Stimulated activated CD4-positive, alpha-beta T cell treated with anti-CD3 and anti-CD28 coated beads, Interleukin-12 subunit alpha, Interleukin-12 subunit beta, amount 100 ng/mL, for 24 hours (primary cell): ENCODE measurements at places on chromosomes 3 and 15.

GRCh38 chr15:67188551-67189218 is 65.8 kb downstream of the AAGAB start:
- DNase-seq = no peak

DNA sequence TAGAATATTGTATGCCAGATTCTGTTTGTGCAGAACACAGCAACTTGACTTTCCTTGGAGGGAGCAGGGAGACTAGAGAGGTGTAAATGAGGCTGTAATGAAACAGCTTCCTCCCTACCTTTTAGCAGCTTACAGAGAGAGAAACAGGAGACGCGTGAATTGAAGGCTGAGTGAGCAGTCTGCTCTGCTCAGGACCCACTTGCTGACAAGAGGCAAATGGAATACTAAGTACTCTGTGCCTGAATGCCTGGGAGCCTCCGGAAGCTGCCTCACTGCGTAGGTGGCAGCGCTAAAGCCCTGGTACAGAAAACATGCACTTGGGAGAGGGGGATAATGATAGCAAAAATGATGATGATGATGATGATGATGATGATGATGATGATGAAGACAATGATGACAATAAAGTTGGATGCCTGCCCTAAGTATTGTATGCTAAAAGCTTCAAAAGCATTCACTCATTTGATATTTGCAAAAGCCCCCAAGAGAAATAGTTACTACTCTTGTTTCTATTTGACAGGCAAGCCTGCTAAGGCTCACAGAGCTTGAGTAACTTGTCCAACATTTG is 548.9 kb downstream of the NTRK3 start:
- DNase-seq = no peak

- no peak for DNase-seq
Observed at GRCh38 chr3:142077859-142078500, 71.4 kb downstream of the TFDP2 start.

DNA sequence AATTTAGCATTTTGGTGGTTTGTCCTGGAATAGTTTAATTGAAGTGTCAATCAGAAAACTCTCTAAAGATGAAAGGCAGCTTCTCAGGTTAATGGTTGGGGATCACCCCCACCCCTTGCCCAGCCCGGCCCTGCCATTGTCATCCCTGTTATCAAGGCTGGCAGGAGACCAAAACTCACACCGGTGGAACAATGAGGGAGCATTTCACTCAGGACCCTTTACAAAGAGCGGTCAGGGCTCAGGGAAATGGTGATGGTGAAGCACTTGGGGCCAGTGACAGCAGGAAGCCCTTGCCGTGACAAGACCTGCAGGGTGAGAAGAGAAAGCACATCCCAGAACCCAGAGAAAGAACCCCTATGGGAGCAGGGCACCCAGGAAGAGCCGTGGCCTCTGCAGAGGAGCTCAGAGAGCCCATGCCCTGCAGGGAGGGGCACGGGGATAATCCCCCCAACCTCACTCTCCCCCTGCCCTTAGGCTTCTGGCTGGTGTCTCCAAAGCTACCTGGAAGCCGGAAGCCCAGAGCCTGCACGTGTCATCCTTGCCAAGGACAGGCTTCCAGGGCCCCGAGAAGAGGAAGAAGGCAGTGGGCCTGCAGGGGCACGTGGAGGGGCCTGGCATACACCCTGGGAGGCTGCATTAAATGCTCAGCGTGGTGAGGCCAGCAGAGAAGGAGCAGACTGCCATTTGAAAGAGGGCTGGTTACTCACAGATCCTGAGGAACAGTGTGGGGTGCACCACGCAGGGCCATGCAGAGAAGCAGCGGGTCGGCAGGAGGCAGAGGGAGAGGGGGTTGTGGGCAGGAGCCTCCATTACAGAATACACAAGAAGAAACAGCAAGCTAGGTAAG is 80.6 kb upstream of the PRR20G start:
- no peak for DNase-seq

- no peak for DNase-seq
Observed at GRCh38 chr3:128588147-128588546, 62.5 kb downstream of the RPN1 start.

DNA sequence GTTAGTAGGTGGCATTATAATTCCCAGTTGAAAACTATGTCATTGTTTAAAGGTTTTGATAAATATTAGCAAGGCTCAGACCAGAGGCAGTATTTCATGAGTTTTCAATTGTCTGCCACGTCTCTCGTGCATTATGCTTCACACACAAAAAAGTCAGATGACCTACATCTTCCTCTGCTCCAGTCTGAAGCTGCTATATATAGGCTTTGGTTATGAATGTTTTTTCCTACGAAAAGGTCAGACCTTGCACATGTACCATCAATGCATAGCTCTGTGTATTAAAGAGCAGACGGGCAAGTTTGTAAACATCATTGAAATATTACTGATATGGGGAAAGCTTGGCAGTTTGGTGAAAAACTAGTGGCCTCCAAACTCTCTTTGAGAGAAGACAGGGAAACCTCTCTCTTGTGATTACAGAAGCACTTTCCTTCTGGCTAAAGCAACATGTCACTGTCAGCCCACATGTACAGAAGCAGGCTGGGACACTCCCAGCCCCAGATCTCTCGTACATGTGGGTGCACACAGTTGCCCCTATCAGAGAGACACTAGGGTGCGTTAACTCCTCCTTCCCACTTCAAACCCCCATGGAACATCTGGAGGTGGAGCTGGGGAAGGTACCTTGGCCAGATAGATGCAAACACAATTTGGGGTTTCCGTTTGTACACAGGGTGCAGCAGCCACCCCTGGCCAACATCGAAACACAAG is 184.0 kb upstream of the BCL6 start:
- no peak for DNase-seq

DNA sequence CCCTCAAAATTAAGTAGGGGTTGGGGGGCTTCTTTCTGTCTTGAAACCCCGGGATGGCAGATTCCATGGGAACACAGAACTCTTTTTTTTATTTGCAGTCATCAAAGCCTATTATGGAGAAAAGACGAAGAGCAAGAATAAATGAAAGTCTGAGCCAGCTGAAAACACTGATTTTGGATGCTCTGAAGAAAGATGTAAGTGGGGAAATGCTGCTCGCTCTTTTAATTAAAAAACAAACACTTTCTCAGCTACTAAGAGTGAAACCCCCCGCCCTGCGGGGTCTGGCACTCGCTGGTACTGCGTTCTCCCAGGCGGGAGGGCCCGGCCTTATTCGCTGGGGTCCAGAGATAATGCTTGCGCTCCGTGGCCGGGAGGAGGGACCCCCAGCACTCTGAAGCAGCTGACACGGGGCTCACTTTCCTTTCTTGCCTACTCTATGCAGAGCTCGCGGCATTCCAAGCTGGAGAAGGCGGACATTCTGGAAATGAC is 615 bp downstream of the HES1 start:
- no peak for DNase-seq

DNA sequence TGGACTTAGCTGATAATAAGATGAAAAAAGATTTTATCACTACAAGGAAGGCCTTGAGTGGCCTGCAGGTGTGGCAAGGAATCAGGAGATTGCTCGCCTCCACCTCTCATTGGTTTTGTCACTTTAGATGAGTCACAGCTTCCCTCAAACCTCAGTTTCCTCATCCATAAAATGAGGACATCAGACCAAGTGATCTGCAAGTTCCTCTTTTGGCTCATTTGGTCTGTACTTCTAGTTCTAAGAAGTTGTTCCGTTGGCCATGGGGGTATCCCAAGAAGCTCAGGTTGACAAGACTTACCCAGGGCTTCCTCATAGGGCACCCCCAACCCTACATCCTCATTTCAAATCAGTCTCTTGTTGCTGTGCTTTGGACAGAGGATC is 254.1 kb downstream of the UACA start:
- DNase-seq = no peak

GRCh38 chr15:58889363-58889762 is 44.1 kb downstream of the SLTM start:
- DNase-seq = no peak

GRCh38 chr15:62927836-62928235 is 114.7 kb upstream of the TPM1 start:
- DNase-seq = no peak

- DNase-seq = no peak
Observed at GRCh38 chr15:70474471-70475406, 288.6 kb downstream of the UACA start.

DNA sequence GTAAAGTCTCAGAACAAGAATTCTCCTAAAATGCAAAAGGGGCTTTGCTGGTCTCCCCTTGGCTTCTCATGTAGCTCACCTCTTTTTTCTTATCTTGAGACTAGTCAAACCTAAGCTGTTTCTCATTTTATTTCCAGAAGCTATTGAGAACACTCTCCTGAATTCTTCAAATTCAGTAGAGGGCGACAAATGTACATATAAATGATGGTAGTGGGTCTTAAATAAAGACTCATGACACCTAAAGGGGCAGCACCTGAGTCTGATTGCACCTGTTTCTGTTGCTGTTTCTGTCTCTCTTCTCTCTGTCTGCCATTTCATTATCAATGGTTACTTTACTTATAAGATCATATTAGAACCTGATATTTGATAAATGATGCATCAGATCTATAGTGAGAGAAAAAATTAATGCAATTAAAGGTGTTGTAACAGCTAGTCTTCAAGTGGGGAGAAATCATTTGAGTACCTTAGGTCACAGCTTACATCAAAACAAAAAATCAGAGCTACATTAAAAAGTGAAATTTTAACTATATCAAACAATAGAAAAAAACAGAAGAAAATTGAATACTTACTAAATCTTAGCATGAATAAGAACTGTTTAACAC is 7.0 kb downstream of the ADIPOQ start:
- DNase-seq = no peak

- peak; percentile 11 for DNase-seq
Observed at GRCh38 chr15:80694611-80695098, 455 bp upstream of the ABHD17C start.

- no peak for DNase-seq
Observed at GRCh38 chr3:195443391-195443989, 670 bp upstream of the ACAP2 start.

DNA sequence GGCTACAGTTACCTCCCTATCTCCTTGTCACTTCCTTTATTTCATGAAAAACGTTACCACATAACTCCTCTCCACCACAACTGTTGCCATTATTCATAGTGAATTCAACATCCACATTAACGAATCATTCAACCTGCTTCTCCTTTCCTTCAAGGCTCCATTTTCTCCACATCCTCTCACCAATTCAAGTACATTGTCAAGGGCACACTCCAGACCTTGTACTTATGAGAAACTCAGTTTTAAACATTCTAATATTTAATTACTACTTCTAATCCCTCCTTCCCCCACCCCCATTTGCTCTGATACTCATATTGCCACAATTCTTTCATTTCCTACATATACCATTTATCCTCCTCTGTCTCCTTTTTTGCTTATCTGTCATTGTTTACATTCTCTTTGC is 871.2 kb downstream of the TUSC7 start:
- DNase-seq = no peak

DNA sequence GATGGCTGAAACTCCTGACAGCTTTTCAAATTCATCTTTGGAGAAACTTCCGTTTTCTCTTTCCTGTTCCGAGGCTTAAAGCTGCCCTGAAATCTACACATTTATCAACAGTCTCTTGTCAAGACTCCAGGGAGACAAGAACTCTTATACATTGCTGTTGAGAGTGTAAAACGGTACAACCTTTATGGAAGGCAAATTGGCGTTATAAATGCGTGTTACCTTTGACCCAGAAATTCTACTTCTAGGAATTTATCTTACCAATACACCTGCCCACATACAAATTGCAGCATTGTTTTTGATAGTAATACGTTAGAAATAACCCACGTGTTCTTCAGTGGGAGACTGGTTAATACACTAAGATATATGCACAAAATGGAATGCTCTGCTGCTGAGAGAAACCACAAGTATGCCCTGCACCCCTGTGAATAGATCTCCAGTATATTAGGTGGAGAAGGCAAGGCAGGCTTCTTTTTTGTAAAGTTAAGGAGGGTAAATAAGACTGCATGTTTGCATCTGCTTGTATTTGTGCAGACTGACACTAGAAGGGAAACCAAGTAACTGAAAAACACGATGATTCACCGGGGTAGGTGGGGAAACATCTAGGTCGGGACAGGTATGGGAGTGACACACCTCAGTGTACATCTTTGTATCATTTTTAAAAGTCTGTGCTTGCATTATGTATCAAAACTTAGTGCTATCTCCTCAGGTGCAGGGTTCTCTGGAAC is 97.5 kb downstream of the IGF1R start:
- no peak for DNase-seq

- DNase-seq = no peak
Observed at GRCh38 chr3:131218196-131218595, 163.4 kb upstream of the NUDT16 start.
